ENCODE measurements at places on chromosomes 6 and 20.
A peak's percentile ranks its signal among the peaks of the same experiment; 100 is the strongest.

DNA sequence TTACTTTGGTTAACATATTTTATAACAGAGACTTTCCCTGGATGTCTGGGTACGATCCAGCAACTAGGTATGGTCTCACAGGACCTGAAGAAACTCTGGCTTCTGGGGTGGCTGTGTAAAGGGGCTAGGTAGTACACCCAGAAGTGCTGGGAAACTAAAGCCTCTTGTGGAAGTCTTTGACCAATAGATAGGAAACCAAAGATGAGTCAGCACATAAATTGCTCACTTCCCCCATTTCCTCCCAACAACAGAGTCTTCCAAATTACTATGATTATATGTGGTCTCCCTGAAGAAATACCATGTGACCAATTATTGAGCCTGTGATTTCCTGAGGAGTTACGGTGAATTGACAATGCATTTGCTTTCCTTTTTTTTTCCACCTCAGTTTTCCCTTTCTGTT lies 26.8 kb upstream of the TBX18 start:
- DNase-seq = no peak

- no peak for DNase-seq
Observed at GRCh38 chr6:148713033-148713738, 33.6 kb upstream of the UST start.

- no peak for DNase-seq
Observed at GRCh38 chr20:33351696-33352095, 49.6 kb downstream of the CDK5RAP1 start.

- no peak for DNase-seq
Observed at GRCh38 chr6:106046116-106046853, 39.9 kb upstream of the PRDM1 start.

GRCh38 chr6:116476002-116476678 lies 15.0 kb downstream of the CALHM6 start:
- no peak for DNase-seq

DNA sequence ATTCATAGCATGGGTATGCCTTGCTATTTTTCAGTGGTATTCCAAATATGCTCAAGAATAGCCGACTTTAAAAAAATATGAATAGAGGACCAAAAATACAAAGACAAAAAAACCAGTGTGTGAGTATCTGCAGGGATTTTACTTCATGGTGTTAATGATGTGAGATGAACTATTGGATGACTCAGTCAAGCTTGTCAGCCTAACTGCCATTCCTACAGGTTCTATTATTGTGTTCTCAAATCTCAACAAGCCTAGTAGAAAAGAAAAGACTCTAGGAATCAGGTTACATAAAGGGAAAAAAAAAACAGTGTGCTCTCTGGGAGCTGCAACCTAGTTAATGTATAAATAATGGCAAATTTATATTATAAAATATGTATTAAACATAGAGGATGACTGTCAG lies 588.4 kb upstream of the BTBD3 start:
- DNase-seq = no peak

- DNase-seq = no peak
Observed at GRCh38 chr6:39553029-39553428, 172.2 kb downstream of the KIF6 start.

DNA sequence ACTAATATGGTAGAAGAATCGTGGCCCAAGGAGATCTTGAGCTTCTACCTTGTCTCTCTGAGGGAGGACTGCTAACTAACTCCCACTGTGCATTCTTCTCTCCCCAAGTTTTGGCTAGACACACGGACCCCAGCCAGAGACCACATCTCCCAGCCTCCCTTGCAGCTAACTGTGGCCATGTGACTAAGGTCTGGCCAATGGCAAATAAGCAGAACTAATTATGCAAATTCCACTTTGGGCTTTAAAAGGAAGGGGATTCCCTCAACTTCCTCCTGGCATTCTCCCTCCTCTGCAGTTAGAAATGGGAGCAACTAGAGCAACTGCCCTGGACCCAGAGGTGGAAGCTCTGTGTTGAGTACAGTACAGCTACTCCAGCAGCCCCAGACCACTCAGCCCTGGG lies 15.4 kb downstream of the BPIFA2 start:
- peak; percentile 32 for DNase-seq

GRCh38 chr6:126672649-126673048 lies 332.7 kb downstream of the CENPW start:
- no peak for DNase-seq

GRCh38 chr20:57257701-57258453 lies 8.6 kb downstream of the BMP7 start:
- peak; percentile 26 for DNase-seq

DNA sequence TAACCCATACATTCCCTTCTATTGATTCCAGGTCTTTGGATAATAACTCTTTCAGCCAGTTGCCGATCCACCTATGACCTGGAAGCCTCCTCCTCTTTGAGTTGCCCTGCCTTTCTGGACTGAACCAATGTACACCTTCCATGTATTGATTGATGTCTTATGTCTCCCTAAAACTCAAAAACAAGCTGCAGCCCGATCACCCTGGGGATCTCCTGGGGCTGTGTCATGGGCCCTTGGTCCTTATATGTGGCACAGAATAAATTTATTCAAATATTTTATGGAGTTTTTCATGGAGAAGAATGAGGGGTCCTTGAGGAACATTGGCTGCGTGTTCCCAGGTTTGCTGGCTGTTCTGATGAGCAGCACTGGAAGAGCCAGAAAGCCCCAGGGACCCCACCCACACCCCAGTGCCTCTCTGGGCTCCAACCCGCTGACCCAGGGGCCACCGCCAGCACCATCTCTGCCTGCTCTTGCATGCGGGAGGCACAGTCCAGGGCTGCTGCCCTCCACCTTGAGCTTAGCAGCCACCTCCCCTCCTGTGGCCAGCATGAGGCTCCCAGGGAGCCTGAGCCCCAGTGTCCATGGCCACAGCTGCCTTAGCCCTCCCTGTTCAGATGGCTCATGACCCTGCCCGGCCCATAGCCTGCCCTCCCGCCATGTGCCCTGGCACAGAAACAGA lies 36.5 kb upstream of the CST7 start:
- DNase-seq = no peak

Measured in NCI-H524 (cell line).